ENCODE measurements at places on chromosomes 3 and 15.

- no peak for DNase-seq
These were observed 44.9 kb upstream of the FURIN start for GRCh38 chr15:90823455-90823974.

- DNase-seq: no peak
These were observed 97.1 kb downstream of the STRIT1 start for GRCh38 chr3:155196131-155197021.

GRCh38 chr3:45497963-45498362 lies 96.6 kb upstream of the LIMD1 start:
- DNase-seq: no peak

DNA sequence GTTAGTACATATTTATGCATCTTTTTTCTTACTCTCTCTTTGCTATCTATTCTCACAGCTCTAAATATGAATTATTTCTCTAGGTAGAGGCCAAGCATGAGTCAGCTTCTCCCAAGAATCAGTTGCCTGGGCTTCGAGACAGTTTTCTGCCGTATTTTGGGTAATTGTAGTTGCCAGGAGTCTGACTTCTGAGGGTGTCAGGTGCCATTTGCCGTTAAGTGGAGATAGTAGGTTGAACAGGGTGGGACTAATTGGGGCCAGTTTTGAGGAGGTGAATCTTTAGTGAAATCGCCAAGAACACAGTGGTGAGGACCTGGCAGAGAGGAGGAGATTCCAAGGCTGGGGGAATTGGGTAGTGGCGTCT lies 7.8 kb upstream of the NRROS start:
- DNase-seq: no peak

- no peak for DNase-seq
These were observed 268.0 kb downstream of the NAALADL2 start for GRCh38 chr3:175127075-175127662.

DNA sequence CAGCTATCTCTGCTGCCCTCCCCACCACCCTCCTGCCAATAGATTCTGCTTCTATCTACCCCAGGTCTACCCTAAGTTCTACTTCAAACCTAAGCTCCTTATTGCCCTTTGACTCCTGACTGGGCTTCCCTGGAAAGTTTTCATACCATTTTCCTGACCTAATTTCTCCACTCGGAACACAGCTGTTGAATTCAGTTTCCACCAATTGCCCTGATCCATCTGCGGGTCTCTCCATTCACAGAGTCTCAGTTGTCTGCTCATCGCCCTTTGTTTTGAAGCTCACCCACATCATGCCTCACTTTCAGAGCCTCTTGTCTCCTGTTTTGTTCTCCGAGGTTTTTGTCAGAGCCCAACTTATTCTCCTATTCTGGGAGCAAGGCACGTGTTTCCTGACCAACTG lies 56.8 kb upstream of the ABI3BP start:
- no peak for DNase-seq

GRCh38 chr15:73573572-73573971 lies 59.6 kb downstream of the NPTN start:
- no peak for DNase-seq

DNA sequence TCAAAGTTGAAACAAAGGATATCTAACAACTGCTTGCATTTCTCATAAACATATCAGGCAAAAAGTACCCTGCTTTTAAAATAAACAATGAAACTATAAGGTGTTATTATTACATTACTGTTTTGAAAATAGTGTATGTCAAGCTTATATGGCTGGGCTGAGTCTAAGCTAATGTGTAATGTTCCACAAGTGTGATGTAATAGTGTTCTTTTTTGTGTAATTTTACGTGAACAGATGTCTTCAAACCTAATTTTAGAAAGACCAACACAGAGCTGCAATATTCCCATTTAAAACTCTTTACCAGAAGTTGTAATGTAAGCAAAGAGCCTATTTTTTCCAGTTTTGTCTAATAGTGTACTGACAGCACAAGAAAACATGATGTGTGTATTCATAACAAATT lies 34.0 kb downstream of the MINDY2 start:
- no peak for DNase-seq

- DNase-seq: no peak
These were observed 675 bp downstream of the RBM15B start for GRCh38 chr3:51391566-51392354.

GRCh38 chr15:79433276-79433990 lies 1.3 kb downstream of the MINAR1 start:
- DNase-seq: no peak

DNA sequence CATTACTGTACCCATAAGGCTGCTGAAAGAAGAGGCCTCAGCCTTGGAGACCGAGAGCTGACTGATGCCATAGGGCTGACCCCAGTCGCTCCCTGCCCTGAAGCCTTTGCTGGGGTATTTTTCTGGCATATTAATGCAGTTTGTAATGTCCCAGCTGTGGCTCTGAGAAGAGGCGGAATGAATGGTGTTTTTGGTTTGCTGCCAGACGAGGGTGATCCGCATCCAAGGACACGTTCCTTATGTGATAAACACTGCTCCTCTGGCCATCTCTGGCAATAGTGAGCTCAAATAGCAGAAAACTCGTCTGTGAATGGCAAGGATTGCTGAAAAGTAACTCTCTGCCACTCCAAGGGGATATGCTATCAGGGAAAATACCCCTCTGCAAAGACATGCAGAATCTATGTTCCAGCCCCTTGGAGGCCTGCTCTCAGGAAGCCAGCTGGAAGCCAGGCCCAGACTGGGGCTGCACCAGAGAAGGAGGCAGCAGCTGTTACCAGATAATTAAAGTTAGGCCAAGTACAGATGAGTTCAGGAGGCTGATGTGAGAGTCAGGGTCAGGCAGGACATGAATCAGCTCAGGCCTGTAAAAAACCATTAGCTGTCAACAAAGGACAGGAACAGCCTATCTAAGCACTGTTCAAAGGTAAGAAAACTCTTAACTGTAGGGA lies 28.9 kb upstream of the KLHL6 start:
- no peak for DNase-seq

GRCh38 chr3:129824926-129825541 lies 68.5 kb downstream of the TMCC1 start:
- DNase-seq: no peak

DNA sequence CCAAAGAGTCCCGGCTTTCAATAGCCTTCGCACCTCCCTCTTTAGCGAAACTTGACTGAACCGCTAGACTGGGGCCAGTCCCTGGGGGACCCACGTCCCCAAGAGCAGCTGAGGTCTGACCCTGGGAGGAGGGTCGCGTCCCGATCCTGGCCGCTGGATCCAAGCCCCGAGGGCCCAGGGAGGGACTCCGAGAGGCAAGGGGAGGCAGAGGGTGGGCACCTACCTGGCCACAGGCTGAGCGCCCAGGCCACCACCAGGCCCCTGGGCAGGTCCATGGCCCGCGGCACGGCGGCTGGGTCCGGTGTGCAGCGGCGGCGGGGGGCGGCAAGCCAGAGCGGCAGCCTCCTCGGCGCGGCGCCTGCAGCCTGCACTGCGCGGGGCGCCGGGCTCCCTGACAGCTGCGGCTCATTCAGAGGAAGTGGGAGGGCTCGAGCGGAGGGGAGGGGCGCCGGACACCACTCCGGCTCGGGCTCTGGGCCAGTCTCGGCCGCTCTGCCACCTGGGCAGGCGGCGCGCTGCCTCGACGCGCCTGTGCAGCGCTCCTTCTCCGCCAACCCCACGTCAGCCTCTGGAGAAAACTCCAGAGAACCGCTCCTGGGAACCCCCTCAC lies at the start of gene ITGA11:
TSS of gene ITGA11 (minus strand) at position 372 of the 610 bp plus-strand sequence. CDS start at position 275, 97 bp downstream.
- no peak for DNase-seq

DNA sequence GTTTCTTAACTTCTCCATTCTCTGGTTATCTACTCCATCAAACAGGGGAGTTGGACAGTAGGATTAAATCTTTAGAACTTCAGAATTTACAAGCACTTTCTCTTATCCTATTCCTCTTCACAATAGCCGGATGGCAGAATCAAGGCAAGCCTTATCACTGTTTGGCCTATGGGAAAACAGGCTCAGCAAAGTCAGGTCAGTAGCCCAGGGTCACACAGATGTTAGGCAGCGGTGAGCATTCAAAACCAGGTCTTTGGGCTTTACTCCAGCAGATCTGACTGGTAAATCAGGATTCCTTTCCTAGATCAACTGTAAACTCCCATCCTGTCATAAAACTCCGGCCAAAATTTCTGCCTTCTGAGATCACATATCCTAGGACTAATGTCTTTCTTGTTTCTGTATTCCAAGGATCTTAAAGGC lies 258.4 kb downstream of the OPA1 start:
- no peak for DNase-seq

DNA sequence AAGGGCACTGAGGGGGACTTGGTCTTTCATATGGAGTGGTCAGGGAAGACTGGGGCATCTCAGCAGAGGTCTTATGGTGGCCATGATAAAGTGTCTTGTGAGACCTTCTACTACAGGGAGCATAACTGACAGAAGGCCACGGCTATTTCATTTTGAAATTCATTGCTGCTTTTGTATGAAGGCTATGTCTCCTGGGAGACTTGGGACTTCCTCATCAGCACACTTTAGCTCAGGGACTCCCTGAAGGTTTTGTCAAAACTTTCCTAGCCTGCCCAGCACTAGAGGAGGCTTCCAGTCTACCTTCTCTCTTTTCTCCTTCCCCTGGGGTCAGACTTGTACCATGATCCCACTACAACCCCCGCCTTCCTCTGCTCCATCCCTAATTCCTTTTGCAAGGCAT lies 77.2 kb upstream of the RASGRF1 start:
- DNase-seq: no peak

DNA sequence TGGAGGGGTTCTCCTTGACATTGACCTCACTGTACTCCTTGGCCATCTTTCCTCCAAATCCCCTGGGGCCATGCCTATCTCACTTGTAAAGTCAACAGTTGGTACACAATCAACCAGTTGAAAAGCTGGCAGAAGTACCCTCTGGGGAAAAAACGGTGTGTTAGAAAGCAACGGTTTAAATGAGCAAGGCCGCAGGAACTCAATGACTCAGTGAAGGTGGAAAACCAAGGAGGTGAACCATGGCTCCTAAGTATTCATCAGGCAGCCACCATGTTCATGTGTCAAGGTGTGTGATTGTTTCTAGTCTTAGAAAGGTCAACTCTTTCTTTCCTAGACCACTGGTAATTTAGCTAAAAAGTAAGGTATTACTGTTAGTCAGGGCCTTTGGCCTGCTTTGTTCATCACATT lies 130.9 kb upstream of the SATB1 start:
- no peak for DNase-seq

- DNase-seq: no peak
These were observed 96.5 kb downstream of the ARHGEF26 start for GRCh38 chr3:154217671-154218070.

DNA sequence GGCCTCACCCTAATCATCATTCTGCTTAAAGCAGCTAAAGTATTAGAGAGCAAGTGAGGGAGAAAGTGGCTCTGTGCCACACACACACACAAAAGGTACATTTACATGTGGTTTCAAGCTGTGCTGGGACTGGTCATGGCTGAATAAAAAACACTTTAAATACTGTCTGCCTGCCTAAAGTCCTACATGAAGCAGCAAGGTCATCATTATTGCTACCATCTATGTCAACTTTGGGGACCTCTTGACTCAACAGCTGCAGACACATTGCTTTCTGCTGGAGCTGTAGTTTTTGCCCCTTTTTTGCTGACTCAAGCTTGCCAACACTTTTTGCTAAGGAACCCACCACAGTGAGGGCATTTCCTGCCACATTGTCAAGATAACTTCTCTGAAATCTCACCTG lies 1237.9 kb downstream of the ROBO2 start:
- no peak for DNase-seq

DNA sequence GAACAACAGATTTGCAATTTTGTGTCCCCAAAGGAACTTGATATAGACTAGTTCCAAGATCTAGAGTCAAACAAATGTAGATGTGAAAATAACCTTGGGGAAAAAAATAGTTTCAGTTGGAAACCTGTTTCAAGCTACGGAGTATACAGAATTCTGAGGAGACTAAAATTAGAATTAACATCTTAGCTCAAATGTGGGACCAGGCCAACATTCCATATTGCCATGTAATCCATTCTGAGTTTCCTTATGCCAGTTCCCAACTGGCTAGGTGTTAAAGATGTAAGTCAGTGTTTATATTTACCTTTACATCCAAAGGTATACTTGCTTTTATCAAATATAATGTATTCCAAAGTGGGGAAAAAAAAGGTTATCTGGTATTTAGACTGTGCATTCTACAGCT lies 76.3 kb downstream of the UBE3A start:
- DNase-seq: no peak

GRCh38 chr3:125107861-125108567 lies 52.2 kb upstream of the HEG1 start:
- DNase-seq: no peak

DNA sequence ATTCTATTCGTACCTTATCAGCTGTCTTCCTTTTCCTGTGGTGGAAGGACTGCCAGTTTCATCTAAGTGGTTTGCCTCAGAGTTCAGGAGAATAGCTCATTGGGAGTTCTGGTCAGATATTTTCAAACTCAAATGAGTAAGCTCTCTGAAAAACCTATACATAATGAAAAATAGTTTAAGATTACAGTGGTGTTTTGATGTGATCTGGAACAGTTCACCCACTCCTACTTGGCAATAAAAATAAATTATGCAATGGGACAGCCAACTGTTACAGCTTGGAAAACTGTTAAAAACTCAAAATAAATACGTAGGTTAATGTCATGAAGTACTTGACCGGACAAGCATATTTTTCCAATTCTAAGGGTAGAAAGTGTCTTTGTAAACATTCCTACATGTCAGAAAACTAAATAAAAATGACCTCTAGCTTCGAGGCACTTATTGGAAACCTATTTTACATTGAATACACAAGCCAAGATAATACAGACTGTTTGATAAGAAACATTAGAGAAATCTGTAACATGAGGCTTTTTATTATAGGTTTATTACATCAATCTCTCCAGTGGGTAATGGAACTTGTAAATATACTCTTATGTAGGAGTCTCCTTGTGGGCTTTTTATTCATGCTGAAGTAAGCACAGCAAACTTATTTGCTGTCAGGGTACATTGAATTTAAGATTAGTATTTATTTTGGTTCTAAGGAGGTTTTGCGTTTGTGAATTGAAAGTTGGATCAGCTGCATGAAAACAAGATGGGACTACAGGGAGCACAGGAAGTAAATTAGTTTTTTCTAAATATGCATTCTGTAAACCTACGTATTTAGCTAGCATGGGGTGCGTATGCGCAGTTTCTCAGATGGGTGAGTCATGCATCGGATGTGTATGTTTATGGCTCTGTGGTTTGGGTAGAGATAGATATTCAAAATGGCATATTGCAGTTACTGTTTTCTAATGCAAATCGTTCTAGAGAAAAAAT lies 453.1 kb downstream of the IL5RA start:
- DNase-seq: no peak

DNA sequence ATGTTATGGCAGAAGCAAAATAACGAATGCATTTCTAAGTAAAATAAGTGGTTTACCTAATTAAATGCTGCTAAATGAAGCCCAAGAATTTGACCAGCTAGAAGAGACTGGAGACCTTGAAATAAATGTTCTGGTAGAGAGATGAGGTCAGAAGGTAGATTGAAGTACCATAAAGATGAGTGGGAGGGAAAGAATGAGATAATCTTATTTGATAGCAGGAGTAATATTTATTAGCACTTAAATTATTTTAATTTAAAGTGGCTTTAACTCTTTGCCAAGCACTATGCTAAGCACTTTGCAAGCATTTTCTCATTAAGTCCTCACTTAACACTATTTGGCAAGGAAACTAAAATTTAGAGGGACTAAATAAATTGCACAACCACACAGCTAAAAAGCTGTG lies 314.9 kb upstream of the CCDC54 start:
- no peak for DNase-seq

Data from stimulated activated CD8-positive, alpha-beta memory T cell treated with anti-CD3 and anti-CD28 coated beads, Interleukin-2, amount 100 ng/mL, for 1 hour (primary cell).